ENCODE measurements at places on chromosomes 2 and 18.
A peak's percentile ranks its signal among the peaks of the same experiment; 100 is the strongest.

GRCh38 chr2:48461721-48462120 lies 68.2 kb upstream of the STON1 start:
- no peak for DNase-seq

- DNase-seq: no peak
Measured at GRCh38 chr2:30807249-30807648, at the start of gene CAPN13. Gene CAPN13, minus strand, starts transcription at chr2:30807446. Its CDS starts 20,121 bp downstream, at chr2:30787325.

- DNase-seq: peak; percentile 24
Measured at GRCh38 chr2:65129286-65129825, 550 bp downstream of the RAB1A start.

DNA sequence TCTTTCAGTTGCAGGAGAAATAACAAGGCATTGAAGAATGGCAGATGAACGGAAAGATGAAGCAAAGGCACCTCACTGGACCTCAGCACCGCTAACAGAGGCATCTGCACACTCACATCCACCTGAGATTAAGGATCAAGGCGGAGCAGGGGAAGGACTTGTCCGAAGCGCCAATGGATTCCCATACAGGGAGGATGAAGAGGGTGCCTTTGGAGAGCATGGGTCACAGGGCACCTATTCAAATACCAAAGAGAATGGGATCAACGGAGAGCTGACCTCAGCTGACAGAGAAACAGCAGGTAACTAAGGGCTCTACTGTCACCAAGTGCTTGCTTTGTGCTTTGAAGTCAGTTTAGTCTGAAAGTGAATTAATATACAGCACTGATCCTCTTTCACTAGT lies 118.5 kb upstream of the UNC80 start:
- no peak for DNase-seq

- no peak for DNase-seq
Measured at GRCh38 chr18:79693561-79694205, 14.1 kb downstream of the CTDP1 start.

GRCh38 chr2:74530239-74531187 lies 780 bp downstream of the HTRA2 start:
- DNase-seq: peak; percentile 55

GRCh38 chr2:3285901-3286645 lies 91.5 kb downstream of the EIPR1 start:
- DNase-seq: no peak

GRCh38 chr2:88855620-88856408 lies 164.3 kb downstream of the RPIA start:
- no peak for DNase-seq

- no peak for DNase-seq
Measured at GRCh38 chr2:98240786-98241398, 105.4 kb upstream of the CNGA3 start.

DNA sequence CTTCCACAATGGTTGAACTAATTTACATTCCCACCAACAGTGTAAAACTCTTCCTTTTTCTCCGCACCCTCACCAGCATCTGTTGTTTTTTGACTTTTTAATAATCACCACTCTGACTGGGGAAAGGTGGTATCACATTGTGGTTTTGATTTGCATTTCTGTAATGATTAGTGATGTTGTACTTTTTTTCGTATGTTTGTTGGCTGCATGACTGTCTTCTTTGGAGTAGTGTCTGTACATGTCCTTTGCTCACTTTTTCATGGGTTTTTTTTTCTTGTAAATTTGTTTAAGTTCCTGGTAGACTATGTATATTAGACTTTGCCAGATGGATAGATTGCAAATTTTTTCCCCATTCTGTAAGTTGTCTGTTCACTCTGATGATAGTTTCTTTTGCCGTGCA lies 574.8 kb downstream of the KCNJ3 start:
- DNase-seq: no peak

- no peak for DNase-seq
Measured at GRCh38 chr2:23492921-23493320, 107.9 kb downstream of the KLHL29 start.

GRCh38 chr2:122755281-122755780 lies 999.9 kb downstream of the TSN start:
- DNase-seq: no peak

DNA sequence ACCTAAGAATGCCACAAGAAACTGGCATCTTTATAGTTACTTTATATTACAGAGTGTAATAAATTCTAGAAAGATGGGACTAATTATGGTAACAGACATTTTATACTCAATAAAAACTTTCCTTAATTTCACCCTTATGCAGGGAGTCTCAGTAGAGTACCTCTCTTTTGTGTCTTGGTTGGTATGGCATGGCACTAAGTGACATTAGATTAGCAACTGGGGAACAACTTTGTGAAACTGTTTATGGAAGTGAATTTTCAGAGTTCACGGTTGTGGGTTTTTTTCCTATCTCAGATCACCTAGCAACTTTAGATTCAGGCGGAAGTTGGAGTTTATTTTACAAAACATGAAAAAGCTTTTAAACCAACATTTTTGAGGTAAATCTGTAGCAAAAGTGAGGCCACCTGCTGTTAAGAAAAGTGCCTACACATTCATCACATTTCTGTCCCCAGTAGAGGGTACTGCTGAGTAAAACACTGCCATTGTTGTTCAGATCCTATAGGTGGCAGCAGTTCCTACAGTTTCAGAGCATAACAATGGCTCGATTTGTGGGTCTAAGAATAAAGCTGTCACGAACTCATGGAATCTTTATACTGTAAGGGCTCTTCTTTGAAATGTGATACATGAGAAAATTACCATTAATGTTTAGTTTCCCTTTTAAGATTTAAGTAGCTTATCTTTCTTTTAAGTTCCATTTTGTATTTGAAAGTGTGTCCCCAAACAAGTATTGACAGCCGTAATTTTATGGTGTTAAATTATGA lies 117.6 kb downstream of the CAMKMT start:
- peak; percentile 22 for DNase-seq

GRCh38 chr2:65397122-65397521 lies 35.3 kb downstream of the SPRED2 start:
- DNase-seq: peak; percentile 10

DNA sequence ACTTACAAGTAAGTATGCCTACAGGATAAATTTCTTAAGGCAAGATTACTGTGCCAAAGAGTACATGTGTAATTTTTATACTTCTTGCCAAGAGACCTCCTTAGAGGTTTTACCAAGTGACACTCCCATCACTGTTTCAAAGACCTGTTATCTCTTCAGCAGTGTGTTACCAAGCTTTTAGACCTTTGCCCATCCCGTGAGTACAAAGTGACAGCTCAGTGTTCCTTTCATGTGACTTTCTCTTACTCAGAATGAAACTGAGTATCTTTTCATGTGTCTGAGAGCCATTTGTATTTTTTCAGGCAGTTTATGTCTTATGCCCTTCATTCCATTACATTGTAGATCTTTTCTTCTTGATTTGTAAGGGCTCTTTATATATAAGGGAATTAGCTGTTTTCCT lies 287.5 kb upstream of the SALL3 start:
- DNase-seq: no peak

GRCh38 chr2:72757177-72757775 lies 68.6 kb downstream of the EXOC6B start:
- no peak for DNase-seq

DNA sequence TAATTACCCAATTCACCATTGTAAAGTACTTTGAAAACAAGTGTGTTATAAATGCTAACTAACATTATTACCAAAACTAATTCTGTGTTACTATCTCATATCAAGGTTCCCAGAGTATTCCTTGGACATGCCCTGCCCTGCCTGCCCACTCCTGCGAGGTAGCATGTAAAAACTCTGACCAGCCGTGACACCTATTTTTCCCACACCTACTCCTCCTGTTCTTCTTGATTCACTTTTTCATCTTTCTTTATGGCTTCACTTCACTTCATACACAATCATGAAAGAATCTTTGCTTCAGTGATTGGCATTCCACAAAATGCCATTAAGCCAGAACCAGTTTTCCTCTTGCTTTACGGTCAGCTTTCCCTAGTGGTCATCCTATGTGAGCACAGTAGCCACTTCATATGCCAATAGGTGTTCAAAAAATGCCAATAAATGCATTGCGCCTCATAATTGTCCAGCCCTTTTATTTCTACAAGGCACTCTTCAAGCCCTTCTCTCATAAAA lies 42.6 kb upstream of the SETBP1 start:
- no peak for DNase-seq

DNA sequence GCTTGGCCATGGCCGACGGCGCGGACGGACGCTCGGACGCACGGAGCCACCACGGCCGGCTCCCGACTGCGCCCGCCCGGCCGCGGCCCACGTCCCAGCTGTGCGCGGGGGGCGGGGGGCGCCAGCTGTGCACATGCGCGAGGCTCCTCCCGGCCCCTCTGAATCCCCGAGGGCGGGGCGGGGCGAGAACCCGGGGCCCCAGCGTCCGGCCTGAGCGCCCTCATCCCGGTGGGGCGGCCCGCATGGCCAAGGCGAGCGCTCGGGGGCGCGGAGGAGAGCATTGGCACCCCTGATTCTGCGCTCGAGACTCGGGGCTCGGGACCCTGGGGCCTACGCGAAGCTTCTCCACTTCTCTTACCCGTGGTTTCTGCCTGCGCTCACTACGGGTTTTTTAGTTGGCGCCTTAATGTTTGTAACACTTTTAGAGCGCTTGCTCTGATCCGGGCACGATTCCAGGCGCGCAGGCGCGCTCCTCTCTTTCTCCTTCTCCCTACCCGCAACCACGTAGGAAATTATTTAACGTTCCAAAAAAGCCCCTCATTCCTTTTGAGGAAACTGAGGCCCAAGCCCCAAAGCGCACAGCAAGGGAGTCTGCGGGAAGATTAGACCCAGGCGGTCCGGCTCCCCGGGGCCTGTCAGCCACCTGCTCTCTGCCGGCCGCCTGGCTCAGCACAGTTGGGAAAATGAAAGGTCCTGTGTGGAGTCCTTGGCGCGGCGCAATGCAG lies at the start of gene PXDN:
Gene PXDN, minus strand, starts transcription at position 70 of the 725 bp plus-strand sequence. Its CDS starts 60 bp downstream, at position 10.
- DNase-seq: no peak

DNA sequence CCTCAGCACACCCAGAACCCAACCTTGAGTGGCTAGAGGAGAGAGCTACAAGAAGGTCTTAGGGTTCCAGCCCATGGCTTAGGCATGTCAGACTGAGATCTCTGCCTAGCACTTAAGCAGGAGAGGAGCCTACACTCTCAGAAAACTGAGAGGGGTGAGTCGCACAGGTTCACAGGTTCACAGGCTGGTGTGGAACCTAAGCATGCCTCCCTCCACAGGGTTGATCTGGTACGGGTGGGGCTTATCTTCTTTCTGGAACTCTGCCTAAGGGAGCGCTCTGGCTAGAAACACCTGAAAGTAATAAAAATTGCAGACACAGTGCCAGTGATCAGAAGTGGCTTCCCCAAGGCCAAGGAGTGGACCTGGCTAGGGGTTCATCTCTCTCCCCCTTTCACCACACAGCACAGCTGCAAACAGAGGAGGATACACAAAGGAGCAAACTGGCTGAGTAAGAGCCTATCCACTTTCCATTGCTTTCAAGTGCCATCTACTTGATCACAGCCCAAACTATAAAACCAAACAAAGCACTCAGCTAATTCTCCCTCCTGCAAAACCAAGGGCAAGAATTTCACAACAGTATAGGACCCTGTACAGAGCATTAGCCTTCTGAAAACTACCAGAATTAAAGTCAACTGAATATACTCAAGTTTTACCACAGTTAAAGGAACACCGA lies 481.9 kb upstream of the SETBP1 start:
- DNase-seq: no peak

DNA sequence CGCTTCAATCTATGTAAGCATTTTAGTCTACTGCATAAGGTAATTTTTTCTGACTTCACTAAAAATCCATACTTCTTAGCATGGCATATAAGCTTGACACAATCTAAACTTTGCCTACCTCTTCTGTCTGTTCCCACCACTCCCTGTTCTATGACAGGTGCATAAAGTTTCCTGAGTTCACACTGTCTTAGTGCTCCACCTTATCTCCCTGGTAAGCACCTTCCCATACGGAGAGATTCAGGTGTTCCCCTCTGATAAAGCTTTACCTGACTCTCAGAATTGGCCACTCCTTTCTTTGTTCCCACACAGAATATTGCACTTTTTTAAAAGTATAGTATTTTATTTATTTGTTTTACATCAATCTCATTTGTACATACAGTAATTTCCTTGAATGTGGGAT lies 16.8 kb upstream of the ITGA4 start:
- DNase-seq: no peak

- peak; percentile 56 for DNase-seq
Measured at GRCh38 chr2:239339726-239340601, 60.9 kb downstream of the HDAC4 start.

DNA sequence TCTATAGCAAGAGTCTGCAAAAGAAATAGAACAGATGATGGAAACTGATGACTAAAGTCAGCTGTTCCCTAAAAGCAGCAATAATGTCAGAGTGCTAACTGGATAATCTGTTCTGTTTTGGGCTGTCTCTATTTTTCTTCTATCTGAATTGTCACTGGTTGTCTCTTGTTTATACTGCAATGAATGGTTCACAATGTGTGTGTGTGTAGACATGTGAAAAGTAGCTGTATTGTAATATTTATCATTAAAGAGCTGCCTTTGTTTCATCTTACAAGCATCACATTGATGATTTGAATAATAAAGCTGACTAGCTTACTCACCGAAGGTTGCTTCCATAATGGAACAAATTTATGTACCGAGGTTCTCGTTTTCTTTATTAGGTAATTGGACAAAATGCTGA lies 456.0 kb upstream of the ZEB2 start:
- no peak for DNase-seq
